Fibroblast of villous mesenchyme (primary cell): ENCODE measurements at places on chromosomes 3 and 15. TPM values are rescaled to one million over a fixed set of nuclear protein-coding genes. Genes with fewer than 3 reads are reported as not detected.

GRCh38 chr3:56205406-56205805 lies 262.9 kb downstream of the ERC2 start:
- no peak for DNase-seq

DNA sequence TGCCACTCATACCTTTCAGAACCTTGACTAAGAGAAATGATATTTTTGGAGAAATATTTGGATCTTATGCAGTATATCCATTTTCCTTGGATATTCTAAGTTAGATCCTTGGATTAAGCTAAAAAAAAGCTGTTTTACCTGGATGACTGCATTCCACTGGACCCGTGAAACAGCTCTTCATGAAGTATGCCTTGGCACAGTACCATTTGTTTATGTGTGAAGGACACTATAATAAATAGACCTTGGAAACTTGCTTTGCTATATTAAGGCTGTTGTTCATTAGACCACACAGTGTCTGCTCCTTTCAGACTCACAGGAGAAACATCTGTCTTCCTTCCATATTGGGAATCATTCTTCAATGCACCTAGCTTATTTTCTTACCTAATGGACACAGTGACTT lies 651.0 kb upstream of the TGFBR2 start:
- DNase-seq, result no peak

DNA sequence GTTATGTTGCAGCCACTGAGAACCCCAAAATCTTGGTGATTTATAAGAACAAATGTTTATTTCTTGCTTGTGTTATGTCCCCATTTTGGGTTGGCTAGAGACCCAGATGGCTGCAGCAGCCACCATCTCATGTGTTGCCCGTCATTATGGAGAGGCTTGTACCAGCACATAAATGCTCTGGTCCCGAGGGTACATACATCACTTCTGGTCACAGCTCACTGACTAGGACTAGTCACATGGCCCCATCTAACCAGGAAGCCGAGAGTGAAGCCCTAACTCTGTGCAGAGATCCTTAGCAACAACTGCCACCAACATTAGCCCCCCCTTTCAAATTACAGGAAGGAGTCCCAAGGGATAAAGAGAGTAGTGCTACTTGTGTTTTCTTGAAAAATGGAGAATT lies 25.5 kb upstream of the HACD2 start:
- DNase-seq, result no peak

The RAB6B gene
- total RNA-seq, result 0.32 and 0.86 TPM in 2 replicates

GRCh38 chr15:63067306-63067705 lies 24.8 kb downstream of the TPM1 start:
- DNase-seq, result no peak

The CA12 gene
- 8.1 and 15.1 TPM in 2 replicates for total RNA-seq

The GOLGA6A gene
- not detected in 2 replicates for total RNA-seq

- DNase-seq, result no peak
These were observed 90.1 kb upstream of the EPHB3 start for GRCh38 chr3:184471439-184471838.

DNA sequence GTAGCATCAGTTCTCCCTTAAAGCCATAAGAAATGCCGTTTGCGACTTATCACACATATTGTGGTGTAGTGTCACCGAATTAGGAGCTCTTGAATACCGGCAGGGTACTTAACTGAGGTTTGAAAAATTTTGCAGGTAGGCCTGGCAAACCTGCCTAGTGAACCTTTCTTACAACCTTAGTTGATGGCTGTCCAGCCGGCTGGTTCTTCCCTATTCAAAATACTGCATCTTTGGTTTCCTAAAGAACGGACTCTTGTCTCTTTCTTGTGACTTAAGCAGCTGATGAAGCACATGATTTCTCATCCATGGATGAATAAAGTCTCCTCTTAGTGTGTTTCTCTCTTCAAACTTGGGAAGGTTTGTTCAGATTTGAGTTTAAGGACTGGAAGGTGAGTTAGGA lies 1.5 kb downstream of the RAB7A start:
- no peak for DNase-seq

DNA sequence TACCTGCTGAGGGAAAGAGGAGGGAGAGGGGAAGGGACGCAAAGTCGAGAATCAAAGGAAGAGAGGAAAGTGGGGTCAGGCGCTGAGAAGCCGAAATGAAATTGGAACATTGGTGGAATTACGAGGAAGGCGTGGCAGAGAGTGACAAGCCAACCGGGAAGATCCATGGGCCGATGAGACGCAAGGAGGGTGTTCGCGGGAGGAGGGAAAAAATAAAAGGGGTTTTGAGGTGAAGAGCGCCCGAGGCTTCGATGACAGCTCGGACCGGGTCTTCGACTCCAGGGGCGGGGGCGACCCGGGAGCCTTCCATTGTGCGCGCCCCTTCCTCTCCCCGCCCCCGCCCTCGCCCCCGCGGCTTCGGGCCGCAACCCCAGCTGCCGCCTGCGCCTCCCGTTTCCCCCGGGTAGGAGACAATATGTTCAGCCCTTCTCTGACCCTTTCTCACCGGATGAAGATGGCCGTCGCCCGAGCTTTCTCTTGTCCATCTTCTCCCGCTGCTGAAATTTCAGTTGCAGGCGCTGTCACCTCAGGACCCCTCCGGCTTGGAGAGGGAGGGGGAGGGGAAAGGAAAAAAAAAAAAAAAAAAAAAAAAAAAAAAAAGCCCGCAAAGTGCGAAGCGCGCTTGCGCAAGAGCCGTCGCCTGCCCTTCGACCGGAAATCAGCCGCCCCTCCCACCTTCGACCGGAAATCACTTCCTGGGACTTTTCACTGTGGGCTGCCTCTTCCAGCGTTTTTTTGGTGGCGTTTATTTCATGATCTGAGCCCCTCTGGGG lies at the start of gene SENP7:
Gene SENP7 (minus strand): TSS at position 567 of the 773 bp plus-strand sequence. CDS start 82 bp downstream, at position 485.
- DNase-seq, result peak; percentile 87

GRCh38 chr15:40115670-40116093 lies 7.0 kb upstream of the BMF start:
- no peak for DNase-seq

DNA sequence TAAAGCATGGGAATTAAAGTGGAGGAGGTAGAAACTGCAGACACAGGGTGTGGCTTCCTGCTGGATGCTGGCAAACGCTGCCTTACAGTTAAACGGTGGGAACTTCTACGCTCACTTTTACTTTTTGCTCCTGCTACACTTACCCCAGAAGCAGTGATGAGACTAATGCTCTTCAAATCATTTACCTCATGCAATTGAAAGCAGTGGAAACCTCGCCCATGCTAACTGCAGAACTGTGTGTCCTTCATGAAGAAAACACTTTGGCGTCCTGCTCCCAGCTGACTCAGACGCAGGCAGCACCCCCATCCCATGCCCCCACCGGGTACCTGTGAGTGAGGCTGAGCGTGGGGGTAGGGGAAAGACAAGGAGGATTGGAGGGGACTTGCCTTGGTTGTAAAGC lies 31.8 kb downstream of the UPK1B start:
- DNase-seq, result no peak

The GADL1 gene
- total RNA-seq, result not detected in 2 replicates

DNA sequence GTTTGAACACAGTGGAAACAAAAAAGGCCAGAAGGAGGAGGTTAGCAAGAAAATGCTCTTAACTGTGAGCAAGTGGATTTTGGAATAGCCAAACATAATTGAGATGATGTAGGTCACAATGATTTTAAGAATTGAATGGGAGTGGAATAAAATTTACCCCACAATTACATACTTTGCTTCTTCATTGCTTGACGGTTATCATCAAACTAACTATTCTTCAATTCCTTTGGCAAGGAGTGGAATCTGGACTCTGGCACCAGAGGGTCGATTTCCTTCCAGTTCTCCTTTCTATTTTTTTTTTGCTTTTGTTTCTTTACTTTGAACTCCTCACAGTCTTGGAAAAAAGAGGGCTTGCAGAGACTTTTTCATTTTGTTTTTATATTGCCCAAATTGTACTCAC lies 634.5 kb upstream of the TGFBR2 start:
- no peak for DNase-seq

The SEMA5B gene
- total RNA-seq, result not detected in 2 replicates

- DNase-seq, result no peak
These were observed 5.1 kb downstream of the NPTN start for GRCh38 chr15:73628102-73628501.

DNA sequence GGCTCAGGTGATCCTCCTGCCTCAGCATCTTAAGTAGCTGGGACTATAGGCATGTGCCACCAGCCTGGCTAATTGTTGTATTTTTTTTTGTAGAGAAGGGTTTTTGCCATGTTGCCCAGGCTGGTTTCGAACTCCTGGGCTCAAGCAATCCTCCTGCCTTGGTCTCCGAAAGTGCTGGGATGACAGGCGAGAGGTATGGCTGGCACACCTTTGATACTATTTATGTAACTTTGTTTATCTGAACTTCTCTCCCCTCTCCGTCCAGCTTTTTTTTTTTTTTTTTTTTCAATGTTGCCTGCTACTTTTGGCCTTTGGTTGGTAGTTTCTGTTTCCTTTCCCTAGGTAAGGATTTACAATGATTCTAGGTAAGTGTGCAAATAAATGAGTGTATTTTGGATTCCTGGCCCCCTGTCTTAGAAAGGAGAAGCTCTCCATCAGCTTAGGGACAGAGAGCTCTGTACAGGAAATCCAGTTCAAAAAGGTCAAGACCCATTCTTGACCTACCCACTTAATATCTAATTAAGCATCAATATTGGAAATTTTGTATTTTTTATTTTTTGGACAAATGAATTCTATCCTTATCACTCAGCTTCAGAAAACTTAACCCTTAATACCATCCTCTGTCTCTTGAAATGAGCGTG lies 6.8 kb downstream of the ARL6IP5 start:
- no peak for DNase-seq

The MGLL gene
- 82.1 and 141 TPM in 2 replicates for total RNA-seq

DNA sequence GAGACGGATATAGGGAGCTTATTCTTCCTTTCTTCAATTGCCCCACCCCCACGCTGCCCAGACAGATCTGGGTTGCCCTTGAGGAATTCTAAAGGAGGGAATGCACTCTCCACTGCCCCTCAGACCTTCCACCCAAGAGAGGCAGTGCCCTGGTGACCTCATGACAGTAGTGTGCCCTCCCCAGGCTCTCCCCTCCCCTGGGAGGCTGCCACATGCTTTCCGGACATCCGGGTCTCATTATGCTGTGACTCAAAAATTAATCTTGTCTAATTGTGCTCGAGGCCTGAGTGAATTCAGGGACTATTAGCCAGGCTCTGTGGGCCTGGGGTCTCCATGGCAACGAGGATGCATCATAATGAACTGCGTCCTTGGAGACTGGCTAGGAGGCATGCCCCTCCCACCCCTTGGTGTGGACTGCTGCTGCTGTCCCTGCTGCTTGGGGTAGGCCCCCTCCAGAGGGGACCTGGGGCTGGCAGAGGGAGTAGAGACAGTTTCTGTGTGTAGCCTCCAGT lies 20.8 kb downstream of the CORO2B start:
- DNase-seq, result no peak

GRCh38 chr15:91862891-91863504 lies 9.5 kb downstream of the SLCO3A1 start:
- DNase-seq, result no peak

DNA sequence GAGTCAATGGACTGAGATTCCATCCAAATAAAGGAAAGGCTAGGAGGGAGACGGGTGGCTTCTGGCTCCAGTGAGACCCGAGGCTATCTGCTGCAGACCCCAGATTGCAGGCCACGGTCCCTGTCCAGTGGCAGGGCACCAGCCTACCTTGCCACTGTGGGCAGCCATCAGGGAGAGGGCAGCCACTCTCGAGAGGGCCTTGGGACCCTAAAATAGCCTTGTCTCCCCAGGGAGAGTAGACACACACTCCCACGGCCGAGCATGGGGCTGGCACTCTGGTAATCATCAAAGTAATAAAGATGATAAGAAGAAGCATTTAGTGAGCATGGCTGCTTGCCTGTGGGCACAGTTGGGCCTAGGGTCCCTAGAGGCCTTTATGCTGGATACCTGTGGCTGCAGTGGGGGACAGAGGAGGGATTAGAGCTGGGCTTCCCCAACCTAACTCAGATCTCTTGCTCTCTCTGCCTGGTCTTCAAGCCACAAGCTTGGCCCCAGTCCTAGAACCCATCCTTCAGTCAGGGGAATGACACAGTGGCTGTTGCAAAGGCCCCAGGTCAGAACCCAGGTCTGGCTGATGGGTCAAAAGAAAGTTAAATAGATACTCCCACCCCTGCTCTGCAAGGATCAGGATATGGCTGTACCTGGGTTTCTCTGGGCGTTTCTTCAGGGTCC lies 9.2 kb upstream of the VIPR1 start:
- no peak for DNase-seq

The ADAM10 gene
- 135 and 200 TPM in 2 replicates for total RNA-seq

- DNase-seq, result no peak
These were observed 1.5 kb downstream of the CIB1 start for GRCh38 chr15:90232196-90232595.

DNA sequence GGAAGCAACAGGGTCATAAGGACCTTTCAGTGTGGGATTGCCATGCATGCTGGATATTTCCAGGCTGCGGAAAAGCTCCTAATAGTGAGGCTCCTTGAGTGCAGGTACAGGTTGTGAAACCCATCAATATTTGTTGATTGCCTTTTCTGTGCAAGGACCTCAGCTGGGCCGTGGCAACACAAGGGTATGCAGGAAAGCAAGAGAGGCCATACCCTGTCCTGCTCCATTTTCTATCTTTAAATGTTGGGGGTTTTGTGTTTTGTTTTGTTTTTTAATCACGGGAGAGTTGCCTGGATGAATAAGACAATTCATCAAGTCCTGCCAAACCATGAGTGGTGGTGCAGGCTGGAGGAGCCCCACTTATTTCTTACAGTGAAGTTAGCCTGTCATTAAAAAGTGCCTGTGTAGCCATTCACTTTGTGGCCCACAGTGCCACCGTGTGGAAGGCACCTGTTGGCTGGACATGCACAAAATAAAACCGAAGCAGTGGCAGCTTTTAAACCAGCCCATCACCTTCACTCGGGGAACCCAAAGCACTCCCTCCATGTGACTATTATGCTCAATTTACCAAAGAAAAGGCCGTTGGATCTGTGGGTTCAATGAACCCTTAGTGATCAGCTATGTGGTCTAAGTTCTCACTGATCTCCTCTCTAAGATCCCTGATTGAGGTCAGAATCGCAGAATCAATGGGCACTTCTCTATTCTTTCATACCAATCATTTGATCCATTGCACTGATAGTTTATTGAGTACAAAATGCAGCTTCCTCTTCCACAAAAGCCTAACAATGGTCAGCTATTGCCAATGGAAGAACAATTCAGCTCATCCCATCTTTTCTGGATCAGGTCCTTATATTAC lies 42.2 kb downstream of the CLDN18 start:
- peak; percentile 49 for DNase-seq

GRCh38 chr3:112136046-112136445 lies 3.0 kb upstream of the GCSAM start:
- no peak for DNase-seq

- no peak for DNase-seq
These were observed 177.1 kb upstream of the UMPS start for GRCh38 chr3:124553178-124553577.

GRCh38 chr3:150222691-150223489 lies 185.2 kb upstream of the TSC22D2 start:
- no peak for DNase-seq

DNA sequence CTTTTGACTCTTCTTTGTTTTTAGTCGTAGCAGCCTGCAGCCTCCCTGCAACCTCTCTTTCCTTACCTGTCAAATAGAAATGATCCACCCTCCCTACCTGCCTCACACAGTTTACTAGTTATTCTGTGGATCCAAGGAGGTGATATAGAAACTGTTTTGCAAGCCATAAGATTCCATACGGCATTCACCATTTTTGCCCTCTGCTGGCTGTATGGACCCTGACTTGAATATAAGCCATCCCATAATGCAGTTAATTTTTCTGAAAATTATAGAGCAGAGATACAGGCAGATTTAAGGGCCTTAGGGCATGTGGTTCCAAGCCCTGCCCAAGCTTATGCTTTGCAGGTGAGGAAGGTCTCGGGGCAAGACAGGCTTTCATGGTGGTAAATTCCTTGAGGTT lies 63.8 kb downstream of the CPN2 start:
- no peak for DNase-seq

The PRKCD gene
- total RNA-seq, result 1.7 and 2.6 TPM in 2 replicates
